ENCODE measurements at places on chromosomes 2 and 18.

GRCh38 chr2:88874063-88874657, 182.7 kb downstream of the RPIA start:
- ATAC-seq, result peak; percentile 64

- no peak for ATAC-seq
Observed at GRCh38 chr18:48931680-48932461, 18.9 kb downstream of the SMAD7 start.

- ATAC-seq, result no peak
Observed at GRCh38 chr18:58058720-58059119, 14.7 kb downstream of the NEDD4L start.

DNA sequence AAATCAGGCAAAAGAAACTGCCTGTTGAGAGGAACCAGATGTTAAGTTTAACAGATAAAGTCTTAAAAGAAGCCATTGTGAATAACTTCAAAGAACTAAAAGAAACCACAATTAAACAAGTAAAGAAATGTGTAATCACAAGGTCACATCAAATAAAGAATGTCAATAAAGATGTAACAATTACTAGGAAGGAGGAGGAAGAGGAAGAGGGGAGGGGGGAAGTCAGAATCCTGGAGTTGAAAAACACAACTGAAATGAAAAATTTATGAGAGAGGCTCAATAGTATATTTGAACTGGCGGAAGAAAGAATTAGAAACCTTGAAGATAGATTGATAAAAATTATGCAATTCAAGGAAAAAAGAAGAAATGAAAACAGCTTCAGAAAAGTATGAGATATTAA, 88.4 kb upstream of the CRIM1 start:
- no peak for ATAC-seq

GRCh38 chr2:96239091-96239490, 26.7 kb downstream of the TMEM127 start:
- no peak for ATAC-seq

- no peak for ATAC-seq
Observed at GRCh38 chr18:36769611-36770314, 59.0 kb downstream of the TPGS2 start.

- ATAC-seq, result no peak
Observed at GRCh38 chr2:156765450-156765849, 329.3 kb downstream of the GPD2 start.

DNA sequence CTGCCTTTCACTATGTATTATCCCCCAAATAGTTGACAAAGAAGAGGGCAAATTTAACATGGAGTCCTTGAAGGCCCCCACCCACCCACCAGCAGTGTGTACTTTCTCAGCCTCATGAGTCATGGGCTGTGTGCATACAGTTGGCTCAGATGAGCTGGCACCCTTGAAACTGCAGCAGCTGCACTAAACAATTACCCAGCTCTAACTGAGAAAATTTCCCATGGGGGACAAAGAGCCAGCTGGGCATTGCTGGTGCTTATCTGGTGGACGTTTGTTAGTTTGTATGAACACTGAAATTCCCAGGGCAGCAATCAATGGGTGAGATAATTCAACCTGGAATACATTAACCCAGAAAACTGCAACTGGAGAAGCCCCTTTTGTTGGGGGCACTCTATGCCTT, 131.7 kb downstream of the GCA start:
- peak; percentile 69 for ATAC-seq

GRCh38 chr2:48259811-48260210, 270.1 kb upstream of the STON1 start:
- no peak for ATAC-seq

DNA sequence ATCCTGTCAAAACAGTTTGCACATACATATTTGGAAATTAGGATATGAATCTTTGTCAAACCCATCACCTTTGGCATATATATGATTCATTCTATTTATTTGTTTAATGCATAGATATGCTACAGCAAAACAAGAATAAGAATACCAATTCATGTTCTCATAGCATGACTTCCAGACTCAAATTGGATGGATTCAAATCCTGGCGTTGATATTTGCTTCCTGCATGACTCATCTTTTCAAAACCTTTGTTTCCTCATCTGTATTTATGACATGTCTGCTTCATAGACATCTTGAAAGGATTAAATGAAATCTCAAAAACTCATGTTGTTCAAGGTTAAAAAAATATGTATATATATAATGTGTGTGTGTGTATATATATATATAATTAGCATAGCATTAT, 261.3 kb downstream of the MBD5 start:
- peak; percentile 77 for ATAC-seq

DNA sequence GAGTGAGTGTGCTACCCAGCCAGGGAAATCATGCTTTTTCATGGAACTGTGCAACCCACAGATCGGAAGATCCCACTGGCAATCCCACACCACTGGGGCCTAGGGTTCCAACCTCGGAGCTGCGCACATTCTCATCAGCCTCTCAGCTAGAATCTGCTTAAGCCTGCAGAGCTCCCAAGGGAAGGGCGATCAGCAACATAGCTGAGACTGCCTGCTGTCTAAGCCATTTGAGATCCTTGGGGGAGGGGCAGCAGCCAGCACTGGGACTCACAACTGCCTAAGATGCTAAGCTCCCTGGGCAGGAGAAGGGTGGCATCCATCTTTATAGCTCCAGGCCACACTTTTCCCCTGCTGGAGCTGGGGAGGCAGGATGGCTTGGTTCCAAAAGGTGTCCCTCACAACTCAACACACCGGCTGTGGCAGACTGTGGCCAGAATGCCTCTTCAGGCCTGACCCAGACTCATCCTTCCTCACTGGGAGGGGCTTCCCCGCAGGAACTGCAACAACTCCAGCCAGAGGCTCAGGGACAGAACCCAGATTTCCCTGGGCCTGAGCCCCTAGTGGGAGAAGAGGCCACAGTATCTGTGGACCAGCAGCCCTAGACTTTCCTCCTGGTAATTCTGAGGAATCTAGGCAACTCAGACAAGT, 1133.3 kb upstream of the PIK3C3 start:
- no peak for ATAC-seq

DNA sequence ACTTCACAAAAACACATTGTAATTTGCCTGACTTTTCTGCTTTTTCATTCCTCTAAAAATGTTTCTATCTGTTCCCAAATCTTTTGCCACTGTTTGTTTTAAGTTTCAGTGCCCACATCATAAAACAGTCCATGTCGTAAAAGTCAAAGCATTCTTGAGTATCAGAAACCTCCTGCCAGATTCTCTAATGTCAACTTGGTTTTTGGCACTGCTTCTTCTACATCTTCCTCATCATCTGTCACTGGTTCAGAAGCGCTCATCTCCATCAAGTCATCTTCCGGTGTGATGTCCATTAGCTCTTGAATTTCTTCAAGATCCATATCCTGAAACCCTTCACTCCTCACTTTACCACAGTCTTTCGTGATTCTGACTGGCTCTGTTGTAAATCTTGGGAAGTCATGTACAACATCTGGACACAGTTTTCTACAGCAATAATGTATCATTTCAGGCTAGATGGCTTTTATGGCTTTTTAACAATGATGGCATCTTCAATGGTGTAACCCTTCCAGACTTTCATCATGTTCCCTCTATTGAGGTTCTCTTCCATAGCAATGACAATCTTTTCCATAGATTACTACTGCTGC, 19.6 kb downstream of the CUL3 start:
- ATAC-seq, result no peak

DNA sequence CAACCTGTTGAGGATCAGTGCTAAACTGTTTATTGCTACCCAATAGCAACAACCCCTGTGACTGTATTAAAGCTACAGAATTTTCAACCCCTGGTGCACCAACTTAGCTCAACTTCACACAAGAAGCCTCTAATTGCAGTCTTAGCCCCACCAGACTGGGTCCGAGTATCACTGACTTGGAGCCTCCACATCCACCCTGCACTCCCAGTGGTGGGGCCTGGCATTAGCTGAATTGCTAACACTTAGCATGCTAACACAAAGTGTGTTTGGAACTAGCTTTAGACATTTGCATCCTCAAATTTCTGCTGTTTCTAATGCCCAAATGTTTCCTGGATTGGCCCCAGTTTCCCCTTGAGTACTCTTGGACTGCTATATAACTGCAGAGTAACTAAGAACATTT, 298.6 kb downstream of the AGPS start:
- ATAC-seq, result no peak

GRCh38 chr2:171516793-171517192, 5.5 kb upstream of the CYBRD1 start:
- no peak for ATAC-seq

GRCh38 chr2:240994171-240994896, 4.1 kb upstream of the SNED1 start:
- no peak for ATAC-seq

GRCh38 chr2:136909777-136910176, 144.4 kb downstream of the THSD7B start:
- ATAC-seq, result no peak

DNA sequence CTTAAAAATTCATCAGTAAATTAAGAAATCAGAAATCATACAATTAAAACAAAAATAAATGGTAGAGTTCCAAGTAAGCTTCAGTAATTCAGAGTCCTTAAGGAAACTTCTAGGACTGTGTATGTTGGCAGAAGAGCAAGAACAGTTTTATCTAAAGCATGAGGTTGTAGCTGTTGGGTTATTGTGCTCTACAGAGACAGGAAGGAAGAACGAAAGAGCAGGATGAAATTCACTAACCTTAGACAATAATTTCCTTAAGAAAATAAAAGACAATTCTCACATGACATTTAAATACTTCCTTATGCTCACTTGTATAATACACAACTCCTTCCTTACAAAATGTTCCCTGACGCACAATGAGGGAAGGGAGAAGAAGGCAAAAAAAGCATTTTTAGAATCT, 133.4 kb downstream of the STK39 start:
- ATAC-seq, result no peak

GRCh38 chr2:130834091-130834930, 2.4 kb upstream of the ARHGEF4 start:
- ATAC-seq, result no peak

- ATAC-seq, result peak; percentile 70
Observed at GRCh38 chr2:159326569-159327255, 40.2 kb upstream of the WDSUB1 start.

GRCh38 chr2:18527326-18527725, 33.1 kb downstream of the RDH14 start:
- no peak for ATAC-seq

DNA sequence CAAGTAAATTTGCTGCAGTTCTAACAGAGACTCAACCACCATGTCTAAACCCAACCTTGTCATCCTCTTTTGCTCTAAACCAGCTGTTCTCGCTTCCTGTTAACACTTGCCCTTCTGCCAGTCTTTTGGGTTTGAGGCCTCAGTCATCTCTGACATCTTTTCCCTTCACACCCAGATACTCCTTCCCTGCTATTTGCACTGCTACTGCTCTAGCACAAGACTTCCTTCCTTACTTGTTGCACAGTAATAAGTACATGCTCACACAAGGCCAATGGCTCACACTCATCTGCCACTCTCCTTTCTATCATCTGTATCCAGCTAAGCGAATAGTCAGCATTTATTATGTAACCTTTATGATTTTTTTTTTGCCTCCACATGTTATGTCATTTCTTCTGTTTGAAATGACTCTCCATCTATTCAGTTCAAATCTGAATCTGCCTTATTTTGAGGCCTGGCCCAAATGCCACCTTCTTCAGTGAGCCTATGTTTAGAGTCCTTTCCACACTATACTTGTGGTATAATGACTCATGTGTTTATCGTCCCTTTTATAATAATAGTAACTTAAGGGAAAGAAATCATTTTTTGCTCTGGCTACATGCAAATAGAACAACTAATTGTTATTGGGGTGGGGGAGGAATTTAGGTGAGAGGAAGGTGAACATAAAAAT, 22.5 kb upstream of the CDKL4 start:
- ATAC-seq, result peak; percentile 54

GRCh38 chr18:62327977-62328376, 2.9 kb downstream of the TNFRSF11A start:
- ATAC-seq, result no peak

- peak; percentile 71 for ATAC-seq
Observed at GRCh38 chr2:113105047-113105785, 22.2 kb upstream of the IL1RN start.

DNA sequence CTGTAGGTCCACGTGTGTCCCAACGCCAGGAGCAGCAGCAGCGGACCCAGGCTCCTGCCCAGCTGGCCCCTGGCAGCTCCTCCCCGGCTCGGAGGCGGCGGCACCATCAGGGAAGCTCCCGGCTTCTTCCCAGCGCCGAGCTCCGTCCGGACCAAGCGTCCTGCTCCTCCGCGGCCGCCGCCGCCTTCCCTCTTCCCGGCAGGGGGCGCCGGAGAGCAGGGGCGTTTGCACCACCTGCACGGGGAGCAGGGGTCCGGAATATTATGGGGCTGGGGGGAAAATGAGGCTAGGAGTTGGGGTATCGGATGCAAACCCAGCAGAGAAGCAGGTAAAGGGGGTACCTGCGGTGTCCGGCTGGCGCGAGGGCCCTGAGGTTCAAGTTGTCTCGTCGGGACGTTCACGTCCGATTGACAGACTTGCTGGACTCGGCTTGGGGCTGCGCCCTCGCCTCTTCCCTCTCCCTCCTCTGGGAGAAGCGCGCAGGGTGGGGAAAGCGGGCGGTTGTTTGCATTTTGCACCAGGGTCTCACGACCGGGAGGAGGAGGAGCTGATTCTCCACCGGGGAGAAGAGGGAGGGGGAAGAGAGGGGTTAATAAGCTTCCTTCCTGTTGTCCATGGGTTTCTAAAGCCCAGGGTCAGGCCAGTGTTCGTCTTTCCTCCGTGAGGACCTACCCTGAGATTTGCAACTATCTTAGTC, at the start of gene CCBE1:
CCBE1 (minus strand) TSS at position 188 of the 697 bp plus-strand sequence.
- peak; percentile 69 for ATAC-seq

GRCh38 chr2:114495046-114495445, 52.6 kb downstream of the DPP10 start:
- ATAC-seq, result no peak

- no peak for ATAC-seq
Observed at GRCh38 chr2:15173501-15173900, 387.6 kb downstream of the NBAS start.

- no peak for ATAC-seq
Observed at GRCh38 chr18:36127836-36128529, 1.2 kb downstream of the SLC39A6 start.

DNA sequence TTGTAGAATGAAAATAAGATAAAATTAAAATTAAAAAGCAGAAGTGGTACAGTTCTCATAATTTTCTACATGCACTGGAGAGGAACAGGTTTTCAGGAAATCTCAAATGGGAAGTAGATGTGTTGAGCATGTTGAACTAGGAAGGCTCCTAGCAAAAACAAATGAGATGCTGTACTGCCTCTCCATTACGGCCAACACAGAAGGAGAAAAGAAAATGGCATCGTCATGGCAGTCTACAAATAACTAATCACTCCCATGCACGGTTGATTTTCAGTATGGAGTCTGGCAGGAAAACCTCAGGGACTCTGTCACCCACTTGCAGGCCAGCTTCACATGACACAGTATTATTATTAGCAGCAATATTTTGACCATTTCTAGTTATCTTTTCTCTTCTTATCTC, 278.7 kb downstream of the NRXN1 start:
- no peak for ATAC-seq

GRCh38 chr2:99977966-99978365, 164.4 kb downstream of the AFF3 start:
- no peak for ATAC-seq

Data from esophagus mucosa (tissue), 1 donor.